ENCODE measurements at places on chromosomes 1 and 21.

GRCh38 chr21:45045481-45045880 is 28.9 kb upstream of the ADARB1 start:
- no peak for DNase-seq

GRCh38 chr1:8989821-8990220 is 36.4 kb downstream of the SLC2A7 start:
- no peak for DNase-seq

GRCh38 chr1:81548918-81549587 is 251.7 kb upstream of the ADGRL2 start:
- DNase-seq, result no peak

- DNase-seq, result no peak
Observed at GRCh38 chr1:236129306-236129705, 13.0 kb upstream of the GPR137B start.

DNA sequence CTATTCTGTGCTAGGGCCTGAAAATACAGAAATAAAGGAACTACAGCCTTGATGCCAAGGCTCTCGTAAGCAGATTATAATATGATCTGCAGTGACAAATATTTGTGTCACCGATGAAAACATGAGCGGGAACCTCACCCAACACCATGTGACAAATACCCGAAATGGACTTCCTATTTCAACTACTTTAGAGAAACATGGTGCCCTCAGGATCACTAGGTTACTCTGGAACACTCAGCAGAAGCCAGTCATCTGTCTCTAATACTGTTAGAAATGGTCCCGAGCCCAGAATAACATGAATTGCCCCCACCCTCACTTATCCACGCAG is 463 bp upstream of the VAMP3 start:
- no peak for DNase-seq

DNA sequence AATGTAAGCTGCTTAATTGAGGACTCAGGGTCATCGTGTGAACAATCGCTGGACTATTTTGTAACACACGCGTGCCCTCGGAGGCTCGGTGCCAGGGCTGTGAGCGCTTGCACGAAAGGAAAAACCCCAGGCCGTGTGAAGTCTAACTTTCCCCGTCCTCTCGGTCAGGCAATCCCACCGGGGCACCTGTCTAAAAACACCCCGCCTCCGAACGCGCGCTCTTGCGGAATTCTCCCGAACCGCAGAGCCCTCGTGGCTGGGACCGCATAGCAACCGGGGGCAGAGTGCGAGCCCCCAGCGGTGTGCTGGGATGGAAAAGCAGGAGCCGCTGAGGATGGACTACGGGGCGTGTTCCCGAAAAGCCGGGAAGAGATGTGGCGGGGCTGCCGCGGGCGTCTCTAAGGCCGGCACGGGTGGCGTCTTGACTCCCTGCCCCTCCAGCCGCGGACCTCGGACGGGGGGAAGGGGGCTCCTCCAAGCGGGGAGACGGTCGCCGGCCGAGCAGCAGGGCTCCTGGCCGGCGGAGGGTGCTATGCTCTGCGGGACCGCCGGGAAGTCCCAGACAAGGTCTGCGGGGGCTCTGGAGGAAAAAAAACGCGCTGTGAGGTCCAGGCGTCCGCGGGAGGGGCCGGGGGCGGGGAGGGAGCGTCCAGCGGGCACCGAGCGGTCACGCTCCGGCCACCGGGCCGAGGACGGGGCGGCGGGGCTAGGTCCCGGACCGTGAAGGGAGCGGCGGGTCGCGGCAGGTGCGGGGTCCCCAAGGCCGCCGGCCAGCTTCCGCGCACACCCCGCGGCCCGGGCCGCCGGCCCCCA is 936 bp downstream of the ZBTB21 start:
- no peak for DNase-seq

- no peak for DNase-seq
Observed at GRCh38 chr1:204377800-204378668, 18.3 kb upstream of the PLEKHA6 start.

- DNase-seq, result no peak
Observed at GRCh38 chr1:165696625-165697100, 1.7 kb downstream of the ALDH9A1 start.

- DNase-seq, result no peak
Observed at GRCh38 chr21:45037986-45038385, 36.4 kb upstream of the ADARB1 start.

DNA sequence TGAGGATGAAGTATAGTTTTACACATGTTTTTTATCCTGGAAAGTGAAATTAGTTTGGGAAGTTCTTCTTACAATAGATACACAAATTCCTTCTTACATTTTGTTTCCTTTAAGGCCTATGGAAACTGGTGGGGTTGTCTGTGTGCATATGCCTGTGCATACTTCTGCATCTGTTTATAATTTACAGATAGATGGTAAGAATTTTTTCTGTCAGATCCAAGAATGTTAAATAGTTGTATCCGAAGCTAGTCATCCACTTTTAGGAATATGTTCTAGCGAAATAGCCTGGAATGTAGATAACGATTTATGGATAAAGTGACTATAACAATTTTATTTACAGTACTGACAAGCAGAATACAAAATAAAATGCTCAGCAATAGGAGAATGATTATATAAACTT is 194.1 kb downstream of the ROR1 start:
- no peak for DNase-seq

- no peak for DNase-seq
Observed at GRCh38 chr1:20365421-20366055, 74.9 kb downstream of the VWA5B1 start.

DNA sequence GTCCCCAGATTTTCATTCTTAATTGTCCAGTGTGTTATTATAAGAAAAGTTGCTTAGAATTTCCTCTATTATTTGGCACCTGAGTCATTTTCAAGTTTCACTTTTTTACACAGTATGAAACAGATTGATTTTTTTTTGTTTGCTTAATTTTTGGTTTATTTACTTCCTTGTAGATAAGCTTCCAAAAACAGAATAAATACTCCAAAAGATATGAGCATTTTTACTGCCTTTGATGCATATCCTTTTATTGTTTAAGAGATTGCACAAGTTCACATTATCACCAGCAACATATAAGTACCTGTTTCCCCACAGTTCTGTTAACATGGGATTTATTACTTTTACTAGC is 36.3 kb upstream of the AHCYL1 start:
- no peak for DNase-seq

GRCh38 chr1:41545996-41546832 is 61.7 kb upstream of the EDN2 start:
- DNase-seq, result no peak

GRCh38 chr1:93489756-93490155 is 41.8 kb downstream of the FNBP1L start:
- DNase-seq, result no peak

DNA sequence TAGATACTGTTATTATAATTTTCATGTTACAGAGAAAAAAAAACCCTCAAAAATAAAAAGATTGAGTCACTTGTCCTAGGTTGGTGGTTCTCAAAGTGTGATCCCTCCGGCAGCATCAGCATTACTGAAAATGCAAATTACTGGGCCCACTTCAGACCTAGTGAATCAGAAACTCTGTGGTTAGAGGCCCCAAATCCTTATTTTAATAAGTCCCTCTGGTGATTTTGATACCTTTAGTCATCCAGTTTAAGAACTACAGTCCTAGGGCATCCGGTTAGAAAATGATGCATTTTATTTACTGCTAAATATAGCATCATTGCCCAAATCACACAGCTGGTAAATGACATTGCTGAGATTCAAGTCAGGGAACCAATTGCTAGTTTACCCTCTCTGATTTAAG is 203.7 kb upstream of the RUNX1 start:
- DNase-seq, result no peak

All from cerebellar nuclear complex (tissue), 1 donor.